Activated CD8-positive, alpha-beta T cell treated with anti-CD3 and anti-CD28 coated beads, Interleukin-2, amount 10 ng/mL, durations not matched to agents 7 days and 5 days (primary cell): ENCODE measurements at places on chromosomes 7 and 10. TPM values are rescaled to one million over a fixed set of nuclear protein-coding genes. Genes with fewer than 3 reads are reported as not detected.

- no peak for DNase-seq
Observed at GRCh38 chr10:110490640-110491039, 7.1 kb upstream of the DUSP5 start.

- no peak for DNase-seq
Observed at GRCh38 chr7:130988443-130988842, 254.4 kb upstream of the KLF14 start.

DNA sequence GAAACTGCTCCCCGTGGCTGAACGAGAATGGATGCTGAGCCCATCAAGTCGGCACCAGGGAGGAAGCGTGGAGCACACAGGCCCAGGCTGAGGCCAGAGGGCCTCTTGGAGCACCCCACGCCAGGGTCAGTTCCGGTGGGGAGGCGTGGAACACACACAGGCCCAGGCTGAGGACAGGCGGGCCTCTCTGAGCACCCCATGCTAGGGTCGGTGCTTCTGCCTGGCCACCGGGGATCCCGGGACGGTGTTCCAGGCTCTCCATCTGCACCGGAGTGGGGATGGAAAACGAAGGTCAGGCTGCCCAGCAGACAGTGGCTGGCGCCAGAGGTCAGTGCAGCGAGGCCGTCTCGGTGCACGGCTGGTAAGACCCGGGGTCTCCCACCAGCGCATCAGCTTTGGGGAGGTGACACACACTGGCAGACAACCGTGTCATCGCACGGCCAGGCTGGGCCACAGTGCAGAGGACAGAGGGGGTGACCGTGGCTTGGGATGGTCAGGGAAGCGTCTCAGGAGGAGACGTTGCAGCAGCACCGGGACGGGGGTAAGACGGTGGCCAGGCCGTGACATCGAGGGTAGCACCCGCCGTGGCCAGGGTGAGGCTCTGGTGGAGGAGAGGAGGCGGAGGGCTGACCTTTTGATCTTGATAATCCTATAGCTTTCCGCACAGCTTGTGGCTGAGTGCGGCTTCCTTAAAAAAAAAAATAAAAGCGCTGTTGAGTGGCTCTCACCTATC is 203.9 kb downstream of the ELFN1 start:
- DNase-seq: no peak

- DNase-seq: no peak
Observed at GRCh38 chr7:141387521-141388217, 163.5 kb upstream of the AGK start.

- no peak for DNase-seq
Observed at GRCh38 chr10:114288424-114289095, 49.5 kb downstream of the VWA2 start.

DNA sequence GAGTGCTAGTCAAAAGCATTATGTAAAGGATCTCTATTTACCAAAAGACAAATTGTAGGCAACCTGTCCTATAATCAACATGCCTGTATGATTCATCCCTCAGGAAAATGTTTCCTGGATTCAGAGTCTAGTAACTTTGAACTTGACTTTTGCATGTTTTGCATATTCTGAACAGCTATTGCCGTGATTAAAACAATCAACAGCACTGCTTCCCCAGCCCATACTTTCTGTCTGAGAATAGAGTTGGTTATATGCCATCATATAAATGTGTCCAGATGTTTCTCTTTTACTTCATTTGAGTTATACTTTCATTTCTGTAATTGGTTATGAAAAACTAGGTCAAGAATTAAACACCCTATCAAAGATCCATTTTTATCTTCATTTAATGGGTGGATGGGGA is 83.5 kb downstream of the ZMYND11 start:
- no peak for DNase-seq

OPTN gene
- total RNA-seq: 72.4 TPM

GJD4 gene
- total RNA-seq: not detected

SPOCK2 gene
- total RNA-seq: 268 TPM
